SHP77 treated with DMSO at 0.1 percent for 48 hours (cell line): ENCODE measurements at places on chromosomes 16 and 17.
A peak's percentile ranks its signal among the peaks of the same experiment; 100 is the strongest.

- DNase-seq = peak; percentile 58
These were observed 80.2 kb downstream of the WWOX start for GRCh38 chr16:78179666-78180065.

DNA sequence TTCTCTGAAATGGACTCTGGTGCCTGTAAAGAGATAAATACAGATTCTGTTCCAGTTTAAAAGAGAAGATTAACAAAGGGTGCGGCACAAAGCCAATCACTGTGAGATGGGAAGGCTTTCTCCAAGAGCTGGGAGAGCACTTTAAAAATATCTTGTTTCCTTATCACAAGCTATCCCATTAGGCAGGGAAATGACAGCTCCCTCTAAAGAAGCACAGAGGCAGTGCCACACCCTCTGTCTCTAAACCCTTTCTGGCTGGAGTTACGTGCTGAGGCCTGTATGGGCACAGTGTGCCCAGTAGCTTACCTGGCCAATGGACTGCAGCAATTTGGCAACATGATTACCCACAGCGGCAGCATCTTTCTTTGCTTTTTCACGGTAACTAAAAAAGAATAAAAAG lies 9.0 kb upstream of the TERB1 start:
- no peak for DNase-seq

DNA sequence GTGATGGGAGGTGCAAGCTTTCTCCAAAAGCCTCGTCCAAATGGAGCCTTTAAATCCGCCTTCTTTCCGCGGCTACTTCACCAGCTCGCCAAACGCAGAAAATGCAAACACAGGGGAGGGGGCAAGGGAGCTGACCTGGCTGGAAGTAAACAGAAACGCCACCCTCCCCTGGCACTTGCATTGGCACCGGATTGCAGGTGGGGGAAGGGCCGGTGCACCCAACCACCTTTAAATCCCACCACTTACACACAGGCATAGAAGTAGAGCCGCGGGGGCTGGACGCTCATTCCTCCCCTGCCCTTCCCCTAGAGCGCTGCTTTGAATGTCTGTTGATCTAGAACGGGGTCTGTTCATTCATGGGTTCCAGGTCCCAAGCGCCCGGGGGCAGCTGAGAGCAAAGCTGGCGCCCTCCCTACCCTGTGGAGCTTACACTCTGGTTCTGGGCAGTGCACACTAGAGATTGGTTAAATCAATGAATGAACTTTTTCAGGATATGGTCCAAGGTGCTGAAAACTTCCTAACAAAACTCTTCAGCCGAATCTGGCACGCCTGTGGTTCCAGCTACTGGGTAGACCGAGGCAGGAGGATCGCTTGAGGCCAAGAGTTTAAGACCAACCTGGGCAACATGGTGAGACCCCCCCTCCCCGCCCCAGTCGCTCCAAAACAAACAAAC lies 920 bp upstream of the ZCCHC14 start:
- DNase-seq = no peak

- no peak for DNase-seq
These were observed 5.4 kb downstream of the TPSD1 start for GRCh38 chr16:1261131-1261892.

DNA sequence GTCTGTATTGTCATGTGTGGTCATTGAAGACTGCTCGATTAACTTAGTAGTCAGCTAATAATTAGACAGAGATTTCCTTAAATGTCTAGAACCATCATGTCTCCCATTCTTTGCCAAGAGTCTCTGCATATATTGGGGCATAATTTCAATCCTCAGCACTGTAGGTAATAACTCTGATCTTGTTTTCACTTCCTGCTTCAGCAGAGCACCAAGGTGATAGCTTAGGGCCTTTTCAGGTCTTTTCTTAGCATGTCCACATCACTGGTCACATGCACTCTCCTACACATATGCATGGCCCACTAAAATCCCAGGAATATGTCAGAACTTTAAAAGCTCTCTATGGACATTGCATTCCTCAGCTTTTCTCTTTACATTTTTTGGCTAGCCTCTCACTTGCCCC lies 110.3 kb upstream of the NACA2 start:
- DNase-seq = no peak

GRCh38 chr16:22235839-22236745 lies 30.0 kb downstream of the EEF2K start:
- no peak for DNase-seq

- no peak for DNase-seq
These were observed 77.0 kb downstream of the NTN1 start for GRCh38 chr17:9098242-9098825.

DNA sequence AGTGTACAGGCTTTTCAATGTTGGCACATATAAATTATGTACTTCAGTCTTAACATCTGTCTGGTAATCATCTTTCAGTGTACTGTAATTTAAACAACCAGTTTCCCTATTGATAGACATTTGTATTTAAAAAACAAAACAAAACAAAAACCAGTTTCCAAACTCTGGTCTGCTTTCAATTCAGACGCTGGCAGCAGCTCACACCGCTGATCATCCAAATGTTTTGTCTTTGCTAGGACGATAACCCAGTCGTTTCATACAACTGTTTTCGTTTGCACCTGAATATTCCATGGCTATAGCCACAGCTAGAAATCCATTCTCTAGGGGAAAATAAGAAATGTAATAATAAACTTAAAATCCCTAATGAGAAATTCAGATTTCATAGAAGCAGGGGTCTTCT lies 47.8 kb downstream of the RBFOX1 start:
- DNase-seq = no peak

DNA sequence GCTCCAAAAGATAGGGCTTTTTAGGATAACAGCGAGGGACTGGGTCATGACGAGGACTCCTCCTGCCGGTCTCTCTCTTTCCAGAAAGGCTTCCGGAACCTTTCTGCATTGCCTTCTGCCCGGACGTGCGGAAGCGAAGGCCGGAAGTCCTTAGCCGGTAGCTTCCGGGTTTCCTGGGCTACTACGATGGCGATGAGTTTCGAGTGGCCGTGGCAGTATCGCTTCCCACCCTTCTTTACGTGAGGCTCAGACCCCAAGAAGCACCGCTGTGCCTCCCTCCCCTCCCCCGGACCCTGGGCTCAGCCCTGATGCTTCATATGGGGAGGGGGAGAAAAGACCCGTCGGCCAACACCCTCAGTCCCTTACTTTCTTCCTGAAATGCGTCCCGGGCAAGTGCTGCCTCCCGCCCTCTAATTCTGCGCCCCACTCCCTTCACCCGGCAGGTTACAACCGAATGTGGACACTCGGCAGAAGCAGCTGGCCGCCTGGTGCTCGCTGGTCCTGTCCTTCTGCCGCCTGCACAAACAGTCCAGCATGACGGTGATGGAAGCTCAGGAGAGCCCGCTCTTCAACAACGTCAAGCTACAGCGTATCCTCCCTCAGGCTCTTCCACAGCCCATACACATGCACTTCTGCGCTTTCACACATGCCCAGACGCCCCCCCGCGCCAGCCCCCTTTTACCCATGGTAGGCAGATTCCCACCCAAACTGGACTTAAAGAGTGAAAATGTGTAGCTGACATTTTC lies at the start of gene VPS25:
VPS25 (plus strand) TSS at position 160 of the 746 bp plus-strand sequence; CDS start at position 187, 27 bp downstream.
- DNase-seq = peak; percentile 57

- no peak for DNase-seq
These were observed 1.3 kb downstream of the KRT24 start for GRCh38 chr17:40702271-40702670.

GRCh38 chr17:44204441-44204882 lies 4.8 kb upstream of the ATXN7L3 start:
- DNase-seq = no peak

- no peak for DNase-seq
These were observed 17.4 kb downstream of the KCTD2 start for GRCh38 chr17:75064460-75064859.

DNA sequence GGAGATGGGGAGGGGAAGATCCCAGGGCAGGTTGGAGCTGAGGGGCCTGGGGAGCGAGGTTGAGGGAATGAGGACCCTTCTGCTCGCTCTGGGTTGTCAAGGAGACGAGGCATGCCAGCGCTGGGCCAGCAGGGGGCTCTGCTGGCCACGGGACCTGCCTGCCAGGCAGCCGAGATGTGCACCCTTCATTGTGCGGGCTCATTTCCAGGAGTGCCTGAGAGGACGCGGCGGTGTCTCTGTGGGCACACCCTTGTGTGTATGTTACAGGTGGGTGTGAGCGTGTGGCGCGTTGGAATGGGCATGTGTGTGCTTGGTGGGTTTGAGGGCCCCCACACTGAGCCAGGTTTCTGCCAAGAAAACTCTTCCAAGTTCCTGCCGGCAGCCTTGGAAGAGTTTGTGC lies 15.9 kb downstream of the ARHGAP23 start:
- DNase-seq = no peak

DNA sequence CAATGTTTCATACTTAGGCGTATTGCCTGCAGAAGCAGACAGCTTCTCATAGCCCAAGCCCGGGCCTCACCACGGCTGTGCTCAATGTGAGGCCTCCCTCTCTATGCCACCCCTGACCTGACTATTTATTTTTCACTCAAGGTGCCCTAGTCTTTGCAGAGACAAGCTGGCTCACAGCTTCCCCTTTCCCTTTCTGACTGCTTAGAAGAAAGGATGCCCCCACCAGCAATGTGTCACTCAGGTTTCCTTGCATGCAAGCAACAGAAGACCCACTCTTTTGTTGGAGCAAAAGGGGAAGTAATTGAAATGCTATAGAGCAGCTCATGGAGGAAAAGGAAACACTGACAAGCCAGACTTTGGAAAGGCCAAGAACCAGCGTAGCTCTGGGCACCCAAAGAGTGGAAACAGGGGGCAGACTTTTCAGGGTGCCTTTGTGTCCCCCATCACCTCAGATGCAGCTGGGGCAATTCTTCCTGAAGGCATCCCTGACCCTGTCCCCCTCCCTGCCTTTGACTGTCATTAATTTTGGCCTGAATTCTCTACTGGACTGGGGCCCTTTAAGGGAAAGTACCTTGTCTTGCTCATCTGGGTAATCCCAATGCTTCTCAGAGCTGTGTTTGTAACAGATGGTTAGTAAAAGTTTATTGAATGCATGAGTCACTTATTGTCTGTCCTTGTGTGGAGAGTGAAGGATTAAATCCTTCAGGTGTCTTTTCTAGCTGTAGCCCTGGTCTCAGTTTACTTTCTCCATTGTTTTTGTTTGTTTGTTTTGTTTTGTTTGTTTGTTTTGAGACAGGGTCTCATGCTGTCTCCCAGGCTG lies 17.8 kb downstream of the RGS9 start:
- no peak for DNase-seq

GRCh38 chr17:78923660-78924453 lies 1.3 kb downstream of the TIMP2 start:
- DNase-seq = no peak

- no peak for DNase-seq
These were observed 206.2 kb upstream of the MAF start for GRCh38 chr16:79806757-79807156.

- DNase-seq = no peak
These were observed 16.3 kb downstream of the SLFN12L start for GRCh38 chr17:35521150-35521549.

DNA sequence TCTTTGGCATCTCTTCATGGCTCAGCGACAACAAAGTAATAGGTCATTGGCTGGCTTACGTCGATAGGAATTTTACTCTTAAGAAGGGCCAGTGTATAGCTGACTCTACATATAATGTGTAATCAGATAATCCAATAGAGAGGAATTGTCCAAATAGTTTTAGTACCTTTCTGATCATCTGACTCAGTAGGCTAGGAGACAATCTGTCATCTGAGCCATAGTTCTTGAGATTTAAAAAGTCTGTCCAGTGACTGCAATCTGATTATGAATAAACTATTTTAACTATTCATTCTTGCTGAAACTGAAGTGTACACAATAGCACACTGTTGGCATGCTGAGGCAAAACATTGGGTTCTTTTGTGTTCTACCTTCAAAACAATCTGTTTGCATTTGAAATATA lies 21.4 kb upstream of the NOL11 start:
- DNase-seq = no peak

DNA sequence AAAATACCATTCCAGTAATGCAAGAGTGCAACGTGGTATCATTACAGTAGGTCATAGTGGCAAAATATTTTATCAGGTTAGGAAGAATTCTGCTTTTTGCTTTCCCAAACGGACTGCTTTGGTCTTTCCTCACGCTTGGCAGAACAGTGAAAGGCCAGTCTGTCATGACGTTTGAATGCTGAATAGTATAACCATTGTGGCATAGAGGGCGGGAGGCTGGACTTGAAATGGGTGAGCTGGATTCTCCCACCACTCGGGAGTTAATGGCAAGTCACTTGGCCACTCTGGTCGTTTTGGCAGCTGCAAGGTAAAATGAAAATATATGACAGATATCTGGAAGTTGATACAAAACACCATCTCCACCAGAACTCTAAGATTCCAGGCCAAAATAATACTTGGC lies 391.2 kb downstream of the MAF start:
- no peak for DNase-seq
